ENCODE measurements at places on chromosomes 5 and 9.

GRCh38 chr5:144125163-144125726, 45.2 kb downstream of the YIPF5 start:
- no peak for DNase-seq

GRCh38 chr9:89975630-89976029, 370.8 kb downstream of the GADD45G start:
- no peak for DNase-seq

GRCh38 chr5:93899026-93899600, 157.7 kb upstream of the POU5F2 start:
- no peak for DNase-seq

- peak; percentile 81 for DNase-seq
Observed at GRCh38 chr5:132410451-132411303, 41.2 kb downstream of the SLC22A5 start.

- DNase-seq = peak; percentile 75
Observed at GRCh38 chr5:82347201-82347865, 69.2 kb upstream of the RPS23 start.
